ENCODE measurements at places on chromosomes 11 and 22.

GRCh38 chr11:118476676-118477075 is 40.4 kb downstream of the KMT2A start:
- DNase-seq, result no peak

DNA sequence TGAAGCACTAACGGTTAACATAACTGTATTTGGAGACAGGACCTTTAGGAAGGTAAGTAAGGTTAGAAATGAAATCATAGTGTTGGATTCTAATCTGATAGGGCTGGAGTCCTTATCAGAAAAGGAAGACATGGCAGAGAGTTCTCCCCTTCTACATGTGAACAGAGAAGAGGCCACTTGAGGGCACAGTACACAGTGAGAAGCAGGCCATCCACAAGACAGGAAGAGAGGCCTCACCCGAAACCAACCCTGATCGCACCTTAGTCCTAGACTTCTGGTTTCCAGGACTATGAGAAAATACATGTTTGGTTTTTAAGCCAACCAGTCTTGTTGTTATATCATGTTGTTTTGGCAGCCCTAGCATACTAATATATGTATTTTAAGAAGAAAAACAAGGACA is 170.0 kb downstream of the LRRC4C start:
- no peak for DNase-seq

DNA sequence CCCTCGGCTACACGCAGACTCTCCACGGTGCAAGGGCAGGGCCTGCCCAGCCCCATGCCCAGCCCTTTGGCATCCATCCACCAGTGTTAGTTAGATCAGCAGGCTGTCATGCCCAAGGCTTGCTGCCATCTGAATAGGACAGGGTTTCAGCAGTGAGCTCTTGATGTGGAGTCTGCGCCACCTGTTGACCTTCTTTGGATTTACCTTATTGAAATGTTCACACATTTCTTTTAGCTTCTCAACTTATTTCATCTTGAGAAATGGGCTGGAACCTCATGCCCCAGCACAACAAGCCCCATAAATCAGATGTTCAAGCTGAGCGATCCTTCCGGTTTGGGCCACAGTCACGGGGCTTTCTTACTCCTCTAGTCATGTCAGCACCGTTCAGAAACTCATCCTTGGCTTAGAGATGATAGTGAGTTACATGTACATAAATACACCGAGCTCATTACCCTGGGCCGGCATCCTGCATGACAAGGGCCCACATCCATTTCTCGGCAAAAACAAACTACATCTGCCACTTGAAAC is 61.7 kb downstream of the PARVB start:
- DNase-seq, result no peak

DNA sequence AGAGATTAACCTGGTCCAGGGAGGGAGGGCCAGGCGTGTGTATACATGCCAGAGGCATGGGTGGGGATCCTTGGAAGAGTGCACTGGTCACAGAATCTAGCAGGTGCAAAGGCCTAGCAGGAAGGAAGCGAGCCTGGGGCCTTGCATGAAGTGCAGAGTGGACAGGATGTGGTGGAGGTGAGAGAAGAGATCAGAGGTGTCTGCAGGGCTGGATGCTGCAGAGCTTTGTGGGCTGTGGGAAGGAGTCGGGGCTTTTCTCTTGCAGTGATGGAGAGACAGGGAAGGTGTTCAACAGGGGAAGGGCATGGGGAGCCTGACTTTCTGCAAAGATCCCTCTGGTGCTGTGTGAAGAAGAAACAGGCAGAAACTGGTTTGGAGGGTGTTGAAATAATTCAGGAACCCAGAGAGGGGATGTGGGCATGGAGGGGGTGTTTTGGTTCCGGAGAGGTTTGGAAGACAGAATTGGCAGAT is 2.5 kb upstream of the TPST2 start:
- DNase-seq, result no peak

- DNase-seq, result no peak
Observed at GRCh38 chr22:46336119-46337078, 885 bp downstream of the TRMU start.

- DNase-seq, result no peak
Observed at GRCh38 chr11:45031912-45032519, 81.3 kb upstream of the TP53I11 start.

GRCh38 chr11:94786264-94787126 is 18.3 kb downstream of the AMOTL1 start:
- no peak for DNase-seq

GRCh38 chr22:46119093-46119728 is 31.1 kb upstream of the PPARA start:
- no peak for DNase-seq

DNA sequence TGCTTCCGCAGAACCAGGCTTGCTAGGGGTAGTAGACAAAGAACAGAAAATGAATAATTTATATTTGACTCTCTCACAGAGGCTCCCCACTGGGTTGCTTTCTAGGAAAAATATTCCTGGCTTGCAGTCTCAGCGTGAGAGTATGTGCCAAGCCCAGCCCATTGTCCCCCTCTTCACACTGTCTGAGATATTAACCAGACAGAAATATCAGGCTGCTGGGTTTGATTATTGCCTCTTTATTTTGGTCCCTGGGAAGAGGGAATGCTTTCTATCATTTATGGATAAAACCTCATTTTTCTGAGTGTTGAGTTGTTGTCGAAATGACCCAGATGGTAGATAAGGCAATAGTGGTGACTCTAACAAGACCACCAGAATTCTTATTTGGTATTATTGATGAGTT is 367.9 kb downstream of the METTL15 start:
- DNase-seq, result no peak

GRCh38 chr11:70521475-70522308 is 123.4 kb downstream of the CTTN start:
- DNase-seq, result no peak

- no peak for DNase-seq
Observed at GRCh38 chr11:20669820-20670684, 666 bp downstream of the NELL1 start.

- DNase-seq, result no peak
Observed at GRCh38 chr22:19990188-19990587, 26.4 kb downstream of the ARVCF start.

GRCh38 chr11:114082415-114082748 is 22.9 kb downstream of the ZBTB16 start:
- no peak for DNase-seq

GRCh38 chr11:94302776-94303175 is 1.6 kb upstream of the IZUMO1R start:
- no peak for DNase-seq

DNA sequence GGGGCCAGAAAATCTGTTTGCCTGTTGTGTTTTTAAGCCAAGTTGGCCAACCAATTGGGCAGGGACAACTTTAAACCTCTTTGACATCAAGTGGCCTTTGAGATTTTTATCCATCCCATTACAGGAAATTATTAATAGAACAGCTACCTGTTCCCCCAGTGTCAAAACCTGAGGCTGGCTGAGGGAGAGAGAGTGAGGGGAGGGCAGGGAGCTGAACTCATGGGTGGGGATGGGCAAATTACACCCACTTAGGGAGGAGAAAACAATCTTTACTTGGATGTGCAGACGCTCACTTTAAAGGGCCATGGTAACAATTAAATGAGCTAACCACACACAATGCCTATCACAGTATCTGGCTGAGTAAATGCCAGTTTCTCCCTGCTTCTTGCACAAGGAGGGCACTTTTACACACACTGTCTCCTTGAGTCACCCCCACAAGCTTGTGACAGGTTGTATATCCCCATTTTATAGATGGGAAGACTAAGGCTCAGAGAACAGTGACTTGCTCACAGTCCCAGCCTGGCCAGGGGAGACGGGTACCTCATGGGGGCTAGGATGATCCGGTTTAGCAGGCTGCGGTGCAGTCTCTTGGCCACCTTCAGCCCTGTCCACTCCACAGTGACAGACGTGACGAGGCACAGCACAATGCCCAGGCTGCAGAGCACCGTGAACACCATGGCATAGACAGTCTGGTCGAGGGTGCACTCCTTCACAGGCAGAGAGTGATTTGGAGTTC is 17.8 kb upstream of the KCNJ11 start:
- DNase-seq, result no peak

- DNase-seq, result no peak
Observed at GRCh38 chr11:125146232-125146631, 18.3 kb upstream of the PKNOX2 start.

DNA sequence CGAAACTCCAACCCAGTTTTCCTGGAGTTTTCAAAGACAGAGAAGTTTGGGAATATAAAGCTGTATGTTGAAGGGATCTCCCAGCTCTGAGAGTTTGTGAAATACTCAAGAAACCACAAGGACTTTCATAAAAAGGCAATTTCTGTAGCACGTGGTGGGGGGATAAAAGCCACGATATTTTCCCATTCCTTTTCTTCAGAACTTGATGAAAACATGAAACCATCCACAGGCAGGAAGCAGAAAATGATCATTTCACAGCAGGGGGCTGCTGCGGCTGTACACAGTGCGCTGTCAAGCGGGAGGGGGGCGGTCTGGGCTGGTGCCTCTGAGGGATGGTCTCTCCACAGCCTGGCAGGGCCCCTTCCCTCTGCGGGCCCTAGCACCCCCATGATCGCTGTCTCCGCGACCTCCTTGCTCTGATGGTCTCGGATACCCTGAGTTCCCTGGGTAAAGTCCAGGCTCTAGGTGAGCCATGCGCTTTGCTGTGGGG is 423.2 kb downstream of the MN1 start:
- DNase-seq, result no peak

DNA sequence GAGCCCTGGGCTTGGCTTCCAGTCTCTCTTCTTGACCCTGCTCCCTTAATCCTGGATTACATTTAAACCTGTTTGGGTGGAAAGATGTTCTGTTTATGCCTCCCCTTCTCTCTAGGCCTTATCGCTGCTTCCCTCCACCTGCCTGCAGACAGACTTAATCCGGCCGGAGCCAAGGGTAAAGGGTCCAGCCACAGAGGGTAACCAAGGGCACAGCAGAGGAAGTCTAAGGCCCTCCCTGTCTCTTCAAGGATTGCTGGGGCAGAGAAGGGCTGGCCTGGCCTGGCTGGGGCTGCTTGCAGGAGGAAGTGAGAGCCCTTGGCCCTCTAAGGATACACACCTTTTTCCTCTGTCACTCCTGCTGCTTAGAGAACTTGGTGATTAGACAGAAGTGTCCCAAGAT is 2.1 kb downstream of the GAL3ST3 start:
- DNase-seq, result no peak

- DNase-seq, result no peak
Observed at GRCh38 chr11:111663820-111664219, 61.6 kb downstream of the SIK2 start.

DNA sequence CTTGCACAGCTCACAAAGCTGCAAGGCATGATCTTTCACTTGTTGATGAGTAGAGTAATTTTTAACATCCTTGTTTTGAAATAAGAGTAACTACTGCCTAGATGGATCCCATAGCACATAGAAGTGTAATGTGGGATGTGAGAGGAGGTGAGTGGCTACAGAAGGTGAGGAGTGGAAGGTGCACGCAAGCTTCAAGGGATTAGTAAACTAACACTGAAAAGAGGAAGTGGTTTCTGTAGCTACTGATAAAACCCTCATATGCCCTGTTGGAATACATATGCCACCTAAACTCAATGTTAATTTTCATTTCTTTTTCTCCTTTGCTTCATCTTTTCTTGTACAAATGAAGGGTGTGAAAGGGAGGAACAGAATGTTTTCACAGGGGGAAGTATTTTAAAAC is 22.0 kb upstream of the CTSC start:
- no peak for DNase-seq

GRCh38 chr11:111696556-111696955 is 69.6 kb downstream of the PPP2R1B start:
- DNase-seq, result no peak

DNA sequence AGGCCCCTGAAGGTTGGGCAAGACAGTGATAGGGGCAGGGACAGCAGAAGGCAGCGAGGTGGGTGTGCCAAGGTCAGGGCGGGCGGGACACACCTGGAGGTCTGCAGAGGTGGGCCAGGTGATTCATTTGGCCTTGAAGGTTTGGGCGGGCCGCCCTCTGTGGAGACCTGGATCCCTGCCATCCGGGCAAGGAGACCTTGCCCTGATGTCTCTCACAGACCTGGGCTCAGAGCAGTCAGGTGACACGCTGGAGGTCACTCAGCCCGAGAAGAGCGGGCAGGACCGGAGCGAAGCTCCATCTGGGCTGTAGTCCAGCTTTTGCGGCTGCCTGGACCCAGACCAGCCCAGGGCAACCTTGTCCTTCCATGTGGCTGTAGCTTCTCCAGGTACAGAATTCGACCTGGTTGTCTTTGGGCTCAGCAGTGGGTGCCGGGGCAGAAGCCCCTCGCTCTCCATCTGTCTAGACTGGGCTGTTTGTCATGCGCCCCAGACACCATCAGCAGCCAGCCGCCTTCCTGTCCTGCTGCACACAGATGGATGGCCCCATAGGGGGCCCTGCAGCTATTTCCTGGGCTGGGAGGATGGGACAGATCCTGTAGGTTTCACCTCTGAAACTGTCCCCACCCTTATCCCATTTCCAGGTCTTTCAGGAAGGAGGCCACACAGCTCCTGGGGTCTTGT is 3.1 kb downstream of the MRGPRG start:
- no peak for DNase-seq

DNA sequence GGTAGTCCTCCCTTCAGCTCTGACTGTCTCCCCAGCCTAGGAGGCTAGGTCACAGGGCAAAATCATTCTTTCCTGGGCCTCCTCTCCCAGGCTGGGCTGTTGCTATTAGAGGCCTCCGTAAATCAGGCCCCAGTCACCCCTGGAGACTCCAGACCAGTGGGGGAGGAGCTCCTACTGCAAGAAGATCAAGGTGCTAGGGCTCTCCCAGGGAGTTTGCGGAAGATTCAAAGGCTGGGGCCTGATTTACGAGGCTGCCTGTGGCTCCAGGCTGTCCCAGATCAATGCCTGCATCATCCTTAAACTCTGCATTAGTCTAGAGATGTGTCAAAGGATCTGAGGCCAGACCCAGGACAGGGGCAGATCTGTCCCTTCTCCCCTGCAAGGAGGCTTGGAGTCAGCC is 346.2 kb downstream of the TENM4 start:
- no peak for DNase-seq

DNA sequence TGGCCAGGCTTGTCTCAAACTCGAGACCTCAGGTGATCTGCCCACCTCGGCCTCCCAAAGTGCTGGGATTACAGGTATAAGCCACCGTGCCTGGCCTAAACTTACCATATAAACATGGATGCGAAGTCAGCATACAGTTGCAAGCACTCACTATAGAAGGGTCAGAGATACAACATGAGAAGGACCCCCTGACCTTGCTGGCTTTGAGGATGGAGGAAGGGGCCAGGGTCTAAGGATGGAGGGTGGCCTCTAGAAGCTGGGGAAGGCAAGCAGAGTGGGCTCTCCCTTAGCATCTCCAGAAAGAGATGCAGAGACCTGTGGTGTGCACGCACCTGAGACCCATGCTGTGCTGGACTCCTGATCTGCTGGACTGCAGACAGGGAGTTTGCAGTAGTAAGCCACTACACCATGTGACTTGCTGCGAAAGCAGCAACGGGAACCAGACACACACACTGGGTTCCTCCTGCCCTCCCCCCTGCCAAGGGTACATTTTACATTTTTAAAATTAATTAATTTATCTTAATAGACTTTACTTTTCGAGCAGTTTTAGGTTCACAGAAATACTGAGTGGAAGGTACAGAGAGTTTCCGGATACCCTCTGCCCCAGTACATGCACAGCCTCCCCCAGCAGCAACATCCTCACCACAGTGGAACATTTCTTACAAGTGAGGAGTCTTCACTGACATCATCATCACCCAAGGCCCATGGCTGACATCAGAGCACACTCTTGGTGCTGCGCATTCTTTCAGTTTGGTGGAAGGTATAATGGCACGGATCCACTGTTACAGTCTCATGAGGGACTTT is 170.1 kb upstream of the B3GAT1 start:
- peak; percentile 61 for DNase-seq

- no peak for DNase-seq
Observed at GRCh38 chr11:81052344-81053158, 1611.7 kb upstream of the TENM4 start.

Measured in vagina (tissue), 2 donors.